Naive thymus-derived CD8-positive, alpha-beta T cell (primary cell): ENCODE measurements at places on chromosomes 1 and 21.

DNA sequence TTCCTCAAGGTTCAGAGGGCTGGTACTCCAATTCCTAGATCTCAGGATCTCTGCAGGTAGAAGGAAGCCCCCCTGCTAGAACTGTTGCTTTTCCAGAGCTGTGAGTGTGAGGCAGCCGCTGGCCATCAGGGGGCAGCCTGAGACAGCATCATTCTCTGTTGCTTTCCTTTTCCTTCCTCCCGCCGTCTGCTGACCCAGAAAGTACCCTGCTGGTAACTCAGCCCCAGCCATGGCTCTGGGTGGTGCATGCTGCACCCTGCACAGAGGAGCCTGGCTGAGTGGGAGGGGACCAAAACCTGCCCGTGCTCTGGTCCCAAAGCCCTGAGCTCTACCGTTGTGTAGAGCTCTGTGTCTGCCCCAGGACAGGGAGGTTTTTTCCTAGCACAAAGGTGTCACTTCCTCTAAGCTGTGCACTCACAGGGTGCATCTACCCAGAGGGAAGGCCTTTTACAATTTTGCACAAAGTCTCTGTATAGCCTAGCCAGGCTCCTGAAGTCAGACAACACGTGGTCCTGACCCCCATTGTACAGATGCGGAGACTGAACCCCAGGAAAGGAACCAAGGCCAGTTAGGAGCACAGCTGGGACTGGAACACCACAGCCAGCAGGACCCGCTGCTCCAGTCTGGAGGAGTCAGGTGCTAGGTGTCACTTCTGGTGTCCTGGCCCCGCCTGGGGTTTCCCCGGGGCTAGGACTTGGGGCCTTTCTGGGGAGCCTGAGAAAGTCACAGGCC, 5.6 kb upstream of the FAM131C start:
- peak; percentile 63 for DNase-seq

- DNase-seq, result peak; percentile 14
Measured at GRCh38 chr1:114468047-114468446, 43.0 kb downstream of the TRIM33 start.

GRCh38 chr1:6270401-6270800, 9.5 kb upstream of the GPR153 start:
- DNase-seq, result no peak

DNA sequence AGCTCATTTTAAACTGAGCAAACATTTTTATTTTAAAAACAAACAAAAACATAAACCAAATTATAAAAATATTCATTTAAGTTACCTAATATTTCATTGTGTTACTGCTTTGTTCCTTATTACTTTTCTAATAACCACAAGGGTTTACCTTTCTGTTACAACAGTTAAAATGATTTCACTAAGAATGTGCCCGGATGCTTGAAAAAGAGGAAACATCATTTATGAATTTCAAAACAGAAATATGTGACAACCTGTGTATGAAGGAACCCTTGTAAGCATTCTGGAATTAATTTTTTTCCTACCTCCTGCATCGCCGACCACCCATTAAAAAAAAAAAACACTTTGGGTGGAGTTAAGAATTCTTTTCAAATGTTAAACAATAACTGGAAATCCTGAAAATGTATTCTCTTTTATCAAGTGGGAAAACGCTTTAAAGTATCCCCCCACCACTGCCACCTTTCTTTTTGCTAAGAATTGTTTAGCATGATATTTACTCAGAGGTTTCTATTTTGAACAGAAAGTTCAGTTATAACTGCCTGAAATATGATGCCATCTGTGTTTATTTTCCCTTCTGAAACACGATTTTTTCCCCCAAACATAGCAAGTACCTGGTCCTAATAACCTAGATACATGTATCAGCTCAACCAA, 9.1 kb downstream of the CYYR1 start:
- no peak for DNase-seq

DNA sequence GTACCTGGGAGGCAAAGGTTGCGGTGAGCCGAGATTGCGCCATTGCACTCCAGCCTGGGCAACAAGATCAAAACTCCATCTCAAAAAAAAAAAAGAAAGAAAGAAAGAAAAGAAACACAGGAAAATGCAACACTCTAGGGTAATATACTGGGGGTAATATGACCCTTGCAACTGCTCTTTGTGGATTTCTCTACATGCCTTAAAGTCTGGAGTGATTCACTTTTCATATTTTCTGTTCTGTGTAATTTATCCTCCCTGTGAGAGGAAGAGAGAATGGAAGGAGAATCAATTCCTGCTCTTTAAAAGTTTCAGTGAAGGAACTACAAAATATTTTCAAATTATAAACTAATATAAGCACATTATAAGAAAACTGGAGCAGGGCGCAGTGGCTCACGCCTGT, 22.7 kb downstream of the RIT1 start:
- no peak for DNase-seq

- no peak for DNase-seq
Measured at GRCh38 chr1:61097317-61097716, 15.0 kb downstream of the NFIA start.

GRCh38 chr1:60367532-60367931, 294.0 kb upstream of the C1orf87 start:
- no peak for DNase-seq

- no peak for DNase-seq
Measured at GRCh38 chr1:30036666-30037065, 686.7 kb downstream of the MATN1 start.

GRCh38 chr21:29939924-29940275, at the start of gene GRIK1:
TSS of gene GRIK1 (minus strand) at chr21:29939996.
- no peak for DNase-seq

GRCh38 chr1:110636149-110636935, 30.2 kb upstream of the KCNA2 start:
- no peak for DNase-seq

DNA sequence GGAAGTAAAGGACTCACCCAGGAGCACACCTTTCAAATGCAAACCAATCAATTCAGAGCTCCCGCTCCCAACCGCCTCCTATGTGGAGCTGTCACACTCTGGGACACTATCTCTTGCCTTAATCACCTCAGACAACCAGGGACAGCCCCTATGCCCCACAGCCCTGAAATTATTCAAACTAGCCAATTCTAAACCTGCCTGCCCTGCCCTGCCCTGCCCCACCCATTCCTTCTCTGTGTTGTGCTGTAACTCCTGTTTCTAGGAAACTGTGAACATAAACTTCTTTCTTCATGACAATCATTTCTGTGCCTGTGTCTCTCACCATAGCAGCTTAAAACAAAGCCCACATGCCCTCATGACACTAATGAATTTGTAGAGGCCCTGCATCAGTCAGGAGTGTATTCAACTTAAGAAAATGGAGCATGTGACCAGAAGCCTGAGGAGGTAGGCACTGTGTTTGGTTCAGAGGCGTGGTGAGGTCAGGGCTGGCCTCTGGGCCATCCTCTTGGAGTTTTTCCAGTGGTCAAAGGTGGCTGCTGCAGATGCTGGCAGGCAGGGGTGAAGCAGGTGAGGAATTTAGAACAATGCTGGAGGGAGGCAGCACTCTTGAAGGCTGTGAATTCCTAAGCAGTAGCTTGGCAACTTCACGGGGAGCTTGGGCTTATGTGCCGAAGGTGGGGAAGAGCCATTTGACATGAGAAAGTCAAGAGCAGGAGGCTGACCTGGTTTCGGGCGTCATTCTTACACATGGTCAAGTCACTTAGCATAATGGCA, 74.5 kb downstream of the RHOU start:
- DNase-seq, result no peak

DNA sequence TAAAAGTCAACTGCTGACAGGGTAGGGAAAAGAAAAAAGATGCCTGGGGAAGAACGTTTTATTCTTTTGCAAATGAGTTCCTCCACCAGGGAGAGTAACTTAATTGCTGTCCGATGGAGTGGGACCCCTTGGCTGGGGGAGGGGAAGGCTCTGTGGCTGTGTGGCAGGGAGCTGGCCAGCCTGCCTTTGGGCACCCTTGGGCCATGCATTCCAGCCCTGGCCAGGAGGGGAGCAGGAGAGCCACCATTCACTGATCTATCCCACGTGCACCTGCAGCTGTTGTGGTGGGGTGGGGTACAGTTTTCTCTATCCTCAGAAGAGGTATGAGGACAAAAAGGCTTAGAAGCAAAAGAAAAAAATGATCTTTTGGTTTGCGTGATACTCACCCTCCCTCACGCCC, 116.9 kb downstream of the KCNK1 start:
- no peak for DNase-seq

- DNase-seq, result no peak
Measured at GRCh38 chr1:117612517-117613248, 6.8 kb downstream of the TENT5C start.

- DNase-seq, result no peak
Measured at GRCh38 chr1:225694151-225694603, 41.3 kb upstream of the ENAH start.

GRCh38 chr21:42989816-42990650, 15.7 kb downstream of the PKNOX1 start:
- no peak for DNase-seq

- no peak for DNase-seq
Measured at GRCh38 chr21:45858180-45858579, 123.4 kb upstream of the COL6A1 start.

GRCh38 chr1:4585216-4585615, 69.2 kb upstream of the AJAP1 start:
- DNase-seq, result no peak

DNA sequence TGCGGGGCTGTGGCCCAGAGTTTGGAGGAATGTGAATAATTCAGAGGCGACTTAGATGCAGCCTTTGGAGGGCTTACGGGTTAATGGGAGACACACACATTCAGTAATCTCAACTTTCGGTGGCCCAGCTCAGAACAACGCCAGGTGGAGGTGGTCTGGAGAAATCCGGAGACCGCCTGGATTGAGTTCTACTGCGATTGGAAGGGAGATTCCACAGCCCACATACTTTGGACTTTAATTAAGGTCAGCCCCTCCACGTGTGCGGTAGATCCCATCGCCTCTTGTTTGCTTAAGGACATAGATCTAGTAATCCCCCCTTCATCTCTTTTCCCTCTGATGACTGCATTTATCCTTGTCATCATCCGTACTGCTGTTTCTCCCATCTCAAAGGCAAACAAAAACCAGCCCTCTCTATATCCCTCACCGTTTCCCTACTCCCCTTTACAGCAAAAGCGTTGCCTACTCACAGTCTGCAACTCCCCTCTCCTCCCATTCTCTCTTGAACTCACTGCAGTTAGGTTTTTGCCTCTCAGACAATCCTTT, 720 bp upstream of the BSDC1 start:
- DNase-seq, result no peak

DNA sequence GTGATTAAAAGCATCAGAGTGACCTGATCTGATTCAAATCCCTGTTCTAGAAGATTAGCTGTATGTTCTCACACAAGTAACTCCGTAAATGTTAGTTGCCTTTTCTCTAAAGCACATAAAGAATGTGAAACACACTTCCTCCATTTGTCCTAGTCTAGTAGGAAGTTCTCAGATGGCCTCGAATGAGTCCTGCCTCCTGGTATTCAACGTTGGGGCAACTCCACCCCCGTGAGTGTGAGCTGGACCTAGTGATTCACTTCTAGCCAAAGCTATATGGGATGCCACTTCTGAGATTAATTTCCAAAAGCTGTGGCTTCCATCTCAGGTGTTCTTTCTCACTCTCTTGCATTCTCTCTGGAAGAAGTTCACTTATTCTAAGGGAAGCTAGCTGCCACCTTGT, 267.6 kb downstream of the GPATCH2 start:
- no peak for DNase-seq

GRCh38 chr1:213568929-213569815, 418.6 kb upstream of the PROX1 start:
- DNase-seq, result no peak

DNA sequence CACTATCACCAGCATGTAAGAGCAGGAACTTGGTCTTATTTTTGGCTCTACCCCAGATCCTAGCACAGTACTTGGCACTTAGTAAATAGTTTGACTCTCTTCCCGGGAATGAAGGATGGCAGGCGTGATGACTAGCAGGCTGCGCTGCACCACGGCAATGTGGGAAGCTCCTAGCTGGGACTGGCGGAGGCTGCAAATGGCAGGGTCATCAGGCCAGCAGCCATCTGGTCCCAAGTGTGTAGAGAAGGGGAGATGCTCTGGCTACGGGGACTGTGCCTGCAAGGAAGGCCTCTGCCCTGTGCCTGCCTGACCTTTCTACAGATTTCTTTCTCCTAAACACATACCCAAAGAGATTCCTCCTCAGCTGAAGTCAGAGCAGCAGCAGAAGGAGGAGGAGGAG, 95.0 kb downstream of the KCND3 start:
- DNase-seq, result no peak

GRCh38 chr1:161088587-161089110, 709 bp downstream of the NECTIN4 start:
- no peak for DNase-seq

- no peak for DNase-seq
Measured at GRCh38 chr1:205279986-205280385, 41.6 kb downstream of the NUAK2 start.

DNA sequence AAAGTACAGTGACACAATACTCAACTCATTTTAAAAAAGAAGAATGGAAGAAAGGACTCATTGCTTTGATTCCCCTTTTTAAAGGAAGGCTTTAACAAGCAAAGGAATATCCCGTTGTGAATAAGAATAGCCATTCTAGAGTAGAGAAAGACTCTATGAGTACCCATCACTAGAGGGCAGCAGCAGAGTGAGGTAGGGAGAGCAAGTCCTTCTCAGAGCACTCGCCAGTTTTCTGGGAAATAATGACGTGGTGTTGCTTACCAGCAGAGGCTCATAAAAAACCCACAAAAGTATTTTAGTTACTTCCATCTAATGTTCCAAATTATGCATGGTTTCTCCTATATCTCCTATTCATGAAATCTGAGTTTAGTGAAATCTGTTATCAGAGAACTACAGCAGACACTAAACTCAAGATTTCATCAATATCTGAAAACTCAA, 74.6 kb downstream of the USP24 start:
- DNase-seq, result peak; percentile 73

DNA sequence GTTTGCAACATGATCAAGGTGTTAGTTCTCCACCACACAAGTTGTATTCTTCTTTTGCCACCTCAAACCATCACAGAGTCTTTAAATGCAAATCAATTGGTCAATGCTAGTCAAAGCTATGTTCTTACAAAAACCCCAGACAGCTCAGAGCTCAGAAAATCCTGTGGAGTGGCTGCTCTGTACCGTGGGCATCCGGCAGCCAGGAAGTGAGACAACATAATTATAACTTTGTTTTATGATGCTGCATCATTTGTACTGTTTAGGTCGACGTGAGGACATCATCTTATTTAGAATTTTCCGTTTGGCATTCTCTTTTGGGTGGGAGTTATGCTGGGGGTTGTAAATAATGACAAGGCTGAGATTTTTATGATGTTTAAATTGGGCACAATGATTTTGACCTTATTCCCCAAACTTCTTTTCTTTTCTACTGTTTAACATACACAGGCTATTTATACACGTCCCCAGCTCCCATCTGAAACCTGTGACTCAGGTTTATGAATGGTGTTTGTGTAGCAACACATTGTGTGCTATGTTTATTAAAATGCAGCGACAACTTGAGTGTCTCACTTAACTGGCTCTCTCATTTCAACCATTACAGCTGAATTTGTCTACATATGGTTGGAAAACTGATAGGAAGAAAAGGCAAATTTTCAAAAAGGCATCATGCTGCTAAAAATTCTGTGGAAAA, 124.0 kb downstream of the CNIH3 start:
- no peak for DNase-seq

- no peak for DNase-seq
Measured at GRCh38 chr1:56457756-56458375, 121.5 kb downstream of the PLPP3 start.
